ENCODE measurements at places on chromosomes 5 and 9.

- peak; percentile 18 for DNase-seq
These were observed 887 bp upstream of the MAP3K1 start for GRCh38 chr5:56814361-56814962.

DNA sequence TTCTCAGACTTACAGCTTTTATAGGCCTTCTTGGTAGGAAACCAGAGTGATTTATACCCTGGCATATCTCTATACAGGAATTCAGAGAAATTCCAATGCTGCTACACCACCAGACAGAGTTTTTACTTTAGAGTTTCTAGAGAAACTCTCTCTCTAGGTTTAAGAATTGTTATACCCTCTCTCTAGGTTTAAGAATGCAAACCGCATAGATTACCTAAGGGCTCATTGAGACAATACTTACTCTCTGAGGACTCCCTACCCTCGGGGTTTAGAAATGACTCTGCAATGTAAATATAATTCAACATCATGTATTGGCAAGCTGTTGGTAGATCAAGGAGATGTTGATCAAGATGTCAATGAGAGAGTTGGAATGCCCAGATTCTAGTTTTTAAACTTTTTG is 15.3 kb upstream of the ELAVL2 start:
- DNase-seq, result no peak

DNA sequence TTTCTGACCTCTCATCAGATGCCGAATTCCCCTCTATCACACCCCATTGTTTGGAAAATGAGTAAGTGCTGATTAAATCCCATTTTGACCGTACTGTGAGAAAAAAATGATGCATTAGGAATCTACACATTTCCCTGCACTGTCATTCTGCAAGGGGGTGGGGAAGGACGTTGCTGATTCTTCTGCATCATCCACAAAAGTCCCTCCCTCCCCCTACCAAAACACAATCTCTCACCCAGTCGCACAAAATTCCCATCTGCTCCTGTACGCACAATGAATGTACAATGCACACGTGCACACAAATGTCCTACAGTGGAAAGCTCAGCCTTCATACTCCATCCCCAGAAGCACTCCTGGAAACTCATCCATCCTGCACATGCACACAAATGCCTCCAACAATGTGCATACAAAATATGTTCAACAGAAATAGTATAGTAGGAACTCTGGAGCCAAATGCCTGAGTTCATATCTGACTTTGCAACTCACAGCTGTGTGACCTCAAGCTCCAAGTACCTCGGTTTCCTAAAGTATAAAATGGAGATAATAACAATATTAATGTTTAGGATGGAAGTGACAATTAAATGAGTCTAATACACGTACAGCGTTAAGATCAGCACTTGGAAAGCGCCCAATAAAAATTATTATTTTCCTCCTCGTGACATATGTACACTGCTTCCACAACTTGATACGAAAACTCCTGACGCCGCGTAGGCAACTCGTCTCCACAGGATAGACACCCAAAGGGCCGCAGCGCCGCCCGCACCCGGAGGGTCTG is 809 bp downstream of the TNIP1 start:
- DNase-seq, result peak; percentile 74

- DNase-seq, result no peak
These were observed 24.0 kb downstream of the TRIP13 start for GRCh38 chr5:916441-917293.

- no peak for DNase-seq
These were observed 27.3 kb downstream of the LHFPL2 start for GRCh38 chr5:78621291-78621738.

DNA sequence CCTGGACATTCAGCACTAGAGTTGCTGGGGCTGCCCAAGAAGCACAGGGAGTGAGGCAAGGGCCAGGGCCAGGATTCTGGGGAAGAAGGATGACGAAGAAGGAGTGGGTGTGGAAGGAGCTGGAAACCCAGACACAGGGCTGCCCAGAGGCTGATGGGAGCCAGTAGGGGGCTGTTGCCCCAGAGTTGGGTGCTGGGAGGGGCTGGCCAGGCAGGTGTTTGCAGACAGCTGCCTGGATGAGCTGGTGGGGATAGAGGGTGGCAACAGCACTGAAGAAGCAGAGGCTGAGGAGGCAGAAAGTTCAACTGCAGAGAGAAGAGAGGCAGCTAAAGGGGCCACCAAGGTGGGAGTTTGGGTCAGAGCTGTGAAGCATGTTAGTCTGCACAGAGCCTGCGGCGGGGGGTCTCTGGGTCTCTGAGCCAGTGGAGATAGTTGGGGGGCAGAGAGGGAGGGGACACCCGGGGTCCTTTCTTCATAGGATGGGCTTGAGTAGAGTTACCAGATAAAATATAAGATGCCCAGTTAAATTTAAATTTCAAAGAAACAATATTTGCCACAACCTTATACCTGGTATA is 2.5 kb upstream of the AQP7 start:
- no peak for DNase-seq

- no peak for DNase-seq
These were observed 38.7 kb downstream of the FTMT start for GRCh38 chr5:121890297-121890858.

DNA sequence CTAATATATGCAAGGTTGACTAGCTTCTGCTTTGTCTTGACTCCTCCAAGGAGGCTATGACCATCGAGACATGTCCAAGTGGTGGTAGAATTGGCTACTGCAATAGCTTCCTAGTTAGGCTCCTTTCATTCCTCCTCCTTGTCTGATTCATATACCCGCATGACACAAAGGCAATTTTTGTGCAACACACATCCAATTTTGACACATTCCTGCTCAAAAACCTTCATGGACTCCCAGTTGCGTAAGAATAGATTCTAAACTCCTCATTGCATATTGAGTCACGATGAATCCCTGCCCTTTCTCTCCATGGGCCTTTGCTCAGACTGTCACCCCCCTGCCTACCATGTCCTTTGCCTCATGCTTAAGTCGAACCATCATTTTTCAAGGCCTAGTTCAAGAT is 344.5 kb downstream of the ACTL7B start:
- DNase-seq, result no peak

DNA sequence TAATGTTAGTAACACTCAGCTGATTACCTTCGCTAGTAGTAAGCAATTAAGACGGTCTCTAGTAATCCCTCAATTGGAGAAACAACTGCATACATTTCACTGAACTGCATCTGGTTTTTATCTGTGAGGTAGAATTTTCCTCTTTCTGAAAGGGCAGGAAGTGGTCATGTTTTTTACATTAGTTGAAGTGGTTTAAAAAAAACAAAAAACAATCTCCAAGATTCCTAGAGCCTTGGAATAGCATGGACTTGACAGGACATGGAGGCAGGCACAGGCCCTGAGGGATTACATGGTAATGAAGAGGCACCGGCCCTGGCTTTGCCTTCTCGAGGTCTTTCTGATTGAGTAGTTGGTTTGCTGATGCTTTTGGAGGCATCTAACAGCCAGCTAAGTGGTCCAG is 25.8 kb downstream of the THBS4 start:
- DNase-seq, result no peak

DNA sequence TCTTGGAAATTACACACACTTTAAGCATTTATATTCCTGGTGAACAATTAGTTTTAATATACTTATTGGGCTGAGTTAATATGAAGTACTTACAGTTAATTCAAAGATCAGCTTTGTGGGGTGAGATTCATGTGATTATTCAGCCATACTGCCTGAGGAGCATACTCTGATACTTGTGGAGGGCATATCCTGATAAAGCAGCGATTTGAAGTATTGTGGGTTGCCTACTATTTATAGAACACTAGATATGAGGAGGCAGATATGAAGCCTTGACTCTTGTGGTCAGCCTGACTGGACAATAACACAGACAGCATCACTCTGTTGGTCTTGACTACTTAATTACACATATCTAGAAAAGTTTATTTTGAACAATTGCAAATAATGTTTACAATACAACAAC is 27.0 kb upstream of the AGGF1 start:
- no peak for DNase-seq

DNA sequence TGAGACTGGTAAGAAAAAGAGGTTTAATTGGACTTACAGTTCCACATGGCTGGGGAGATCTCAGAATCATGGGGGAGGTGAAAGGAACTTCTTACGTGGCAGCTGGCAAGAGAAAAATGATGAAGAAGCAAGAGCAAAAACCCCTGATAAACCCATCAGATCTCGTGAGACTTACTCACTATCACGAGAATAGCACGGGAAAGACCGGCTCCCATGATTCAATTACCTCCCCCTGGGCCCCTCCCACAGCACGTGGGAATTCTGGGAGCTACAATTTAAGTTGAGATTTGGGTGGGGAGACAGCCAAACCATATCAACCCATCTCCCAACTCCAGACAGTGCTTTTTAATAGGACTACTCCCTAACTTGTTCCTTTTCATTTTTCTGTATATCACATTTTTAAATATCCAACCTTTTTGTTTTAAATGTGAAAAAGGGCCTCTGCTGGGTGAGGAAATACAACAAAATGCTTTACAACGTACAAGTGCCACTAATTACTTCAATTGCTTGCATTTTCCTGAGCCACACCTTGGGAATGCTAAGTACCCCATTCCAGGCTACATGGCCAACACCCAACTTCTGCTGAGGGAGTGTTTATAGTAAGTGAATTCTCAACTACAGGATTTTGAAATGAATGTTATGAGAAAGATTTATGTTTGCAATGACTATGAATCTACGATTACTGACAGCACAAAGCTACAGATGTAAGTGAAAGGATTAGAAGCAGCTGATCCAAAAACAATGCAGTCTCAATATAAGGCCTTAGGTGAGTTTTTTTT is 294.1 kb upstream of the CD180 start:
- DNase-seq, result no peak

DNA sequence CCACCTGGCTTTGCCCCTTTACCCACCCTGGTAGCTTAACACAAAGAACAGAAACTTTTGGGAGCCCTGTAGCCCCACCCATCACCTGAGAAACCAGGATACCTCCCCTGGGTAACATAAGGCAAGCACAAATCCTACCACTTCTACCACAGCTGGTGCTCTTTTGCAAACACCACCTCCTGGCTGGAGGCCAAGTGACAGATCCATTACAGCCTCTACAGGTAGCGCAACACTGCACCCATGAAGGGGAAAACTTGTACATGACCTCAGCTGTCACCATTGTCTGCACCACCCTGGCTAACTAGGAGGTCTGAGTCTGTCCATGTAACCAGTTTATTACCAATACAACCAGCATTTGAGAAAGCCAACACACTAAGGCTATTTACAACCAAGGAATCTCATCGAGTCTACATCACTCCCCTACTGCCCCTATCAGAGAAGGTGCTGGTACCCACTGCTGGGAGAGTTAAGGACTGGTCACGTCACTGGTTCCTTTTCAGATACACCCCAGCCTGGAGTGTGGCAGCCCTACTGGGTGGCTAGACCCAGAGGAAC is 128.6 kb downstream of the PJA2 start:
- DNase-seq, result no peak

DNA sequence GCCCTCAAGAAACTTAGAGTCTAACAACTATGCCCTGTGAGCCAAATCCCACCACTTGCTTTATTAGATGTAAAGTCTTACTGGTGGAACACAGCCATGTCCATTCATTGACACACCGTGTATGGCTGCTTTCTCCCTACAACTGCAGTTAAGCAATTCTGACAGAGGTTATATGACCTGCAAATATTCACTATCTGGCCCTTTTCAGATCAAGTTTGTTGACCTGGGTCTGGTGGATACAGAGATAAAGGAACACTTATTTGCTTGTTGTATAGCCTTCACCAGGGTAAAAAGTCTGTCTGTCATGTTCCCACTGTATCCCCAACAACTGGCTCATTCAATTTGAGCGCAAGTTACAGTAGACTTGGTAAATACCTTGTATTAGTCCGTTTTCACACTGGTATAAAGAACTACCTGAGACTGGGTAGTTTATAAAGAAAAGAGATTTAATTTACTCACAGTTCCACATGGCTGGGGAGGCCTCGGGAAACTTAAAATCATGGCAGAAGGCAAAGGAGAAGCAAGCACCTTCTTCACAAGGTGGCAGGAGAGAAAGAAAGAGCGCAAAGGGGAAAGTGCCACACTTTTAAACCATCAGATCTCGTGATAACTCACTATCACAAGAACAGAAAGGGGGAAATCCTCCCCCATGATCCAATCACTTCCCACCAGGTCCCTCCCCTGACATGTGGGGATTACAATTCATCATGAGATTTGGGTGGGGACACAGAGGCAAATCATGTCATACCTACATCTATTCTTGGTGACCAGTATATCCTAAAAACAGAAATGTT is 27.9 kb downstream of the DEPDC1B start:
- no peak for DNase-seq

GRCh38 chr5:112787261-112787660 is 49.6 kb downstream of the APC start:
- DNase-seq, result no peak

DNA sequence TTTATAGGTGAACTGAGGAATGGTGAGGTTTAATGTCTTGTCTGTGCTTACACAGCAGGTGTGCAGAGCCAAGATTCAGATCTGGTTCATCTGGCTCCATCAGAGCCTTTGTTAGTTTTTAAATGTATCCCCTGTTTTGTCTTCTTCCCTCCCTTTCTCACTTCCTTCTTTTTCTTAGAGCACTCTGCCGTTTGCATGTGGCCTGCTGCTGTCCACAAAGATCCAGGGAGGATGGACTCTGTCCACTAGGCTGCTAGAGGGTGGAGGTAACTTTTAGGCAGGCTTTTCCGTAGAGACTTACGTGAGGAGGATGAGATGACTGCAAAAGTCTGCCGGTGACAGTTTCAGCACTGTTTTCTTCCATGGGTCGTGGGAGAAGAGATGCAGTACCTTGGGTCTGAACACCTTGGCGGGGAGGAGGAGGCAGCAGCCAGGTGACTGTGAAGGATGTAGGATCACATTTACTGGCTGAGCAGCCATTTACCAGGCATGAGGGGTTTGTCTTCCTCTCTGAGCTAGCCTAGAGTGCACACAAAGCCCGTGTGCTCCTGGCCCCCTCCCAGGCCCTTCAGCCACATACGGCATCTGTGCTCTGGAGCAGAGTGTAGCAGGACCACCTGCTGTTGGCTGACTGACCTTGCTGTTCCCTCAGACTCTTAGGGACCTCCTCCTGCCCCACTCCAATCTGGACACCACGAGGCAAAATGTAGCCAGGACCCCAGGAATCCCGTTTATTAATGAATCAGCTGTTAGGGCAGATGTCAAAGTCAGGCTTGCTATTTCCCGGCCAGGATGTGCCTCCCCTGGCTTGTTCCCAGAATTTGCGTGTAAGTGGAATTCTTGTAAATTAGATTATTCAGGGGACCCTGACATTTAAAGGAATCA is 1.8 kb downstream of the NTMT1 start:
- no peak for DNase-seq

GRCh38 chr9:79581794-79582193 is 10.0 kb downstream of the TLE4 start:
- peak; percentile 45 for DNase-seq

- DNase-seq, result peak; percentile 42
These were observed 25.8 kb downstream of the PTGES2 start for GRCh38 chr9:128101690-128102089.

GRCh38 chr5:135592312-135593045 is 13.7 kb upstream of the CXCL14 start:
- DNase-seq, result no peak

DNA sequence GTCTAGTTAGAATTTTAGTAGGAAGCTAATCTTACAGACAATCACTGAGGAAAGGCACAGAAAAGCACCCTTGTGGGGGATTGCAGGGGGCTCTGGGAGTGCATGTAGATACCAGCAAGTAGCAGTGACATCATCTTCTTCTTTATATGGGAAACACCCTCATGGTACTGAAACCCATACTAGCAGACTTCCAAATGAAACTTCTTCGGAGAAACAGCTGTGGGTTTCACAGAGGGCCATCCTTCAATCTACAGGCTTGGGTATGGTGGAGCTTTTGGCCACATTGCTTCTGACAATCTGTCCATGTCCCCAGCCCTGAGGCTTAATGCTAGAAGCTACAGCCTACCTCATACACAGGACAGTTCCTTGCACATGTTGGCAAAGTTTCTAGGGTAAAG is 165.2 kb upstream of the NFIB start:
- DNase-seq, result no peak

- no peak for DNase-seq
These were observed 10.9 kb upstream of the SHROOM1 start for GRCh38 chr5:132841305-132841704.

All from hepatic stellate cell (primary cell).